ENCODE measurements at places on chromosomes 11 and 22. TPM values are rescaled to one million over a fixed set of nuclear protein-coding genes. Genes with fewer than 3 reads are reported as not detected.

APOL5 gene
- not detected for polyA plus RNA-seq

MUC5AC gene
- not detected for polyA plus RNA-seq

DNA sequence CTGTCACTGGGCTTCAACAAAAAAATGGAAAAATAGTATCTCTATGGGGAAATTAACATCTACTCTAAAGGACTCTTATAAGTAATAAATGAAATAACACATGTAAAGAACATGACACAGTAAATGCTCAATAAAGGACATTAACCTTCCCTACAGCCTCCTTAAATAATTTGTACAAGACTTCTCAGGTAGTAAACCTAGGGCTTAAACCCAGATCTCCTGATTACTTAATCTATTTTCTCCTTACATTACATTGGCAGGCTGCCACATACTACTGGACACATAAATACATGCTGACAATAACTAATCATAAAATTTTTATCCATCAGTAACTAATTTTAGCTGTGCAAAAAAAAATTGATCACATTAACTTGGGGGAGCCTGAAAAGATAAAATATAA, 4.9 kb downstream of the AMBRA1 start:
- no peak for DNase-seq

- no peak for DNase-seq
Measured at GRCh38 chr11:58787903-58788302, 56.2 kb upstream of the GLYAT start.

GRCh38 chr11:17001806-17002205, 12.4 kb downstream of the PLEKHA7 start:
- no peak for DNase-seq

- DNase-seq: no peak
Measured at GRCh38 chr11:37409124-37409523, 811.1 kb upstream of the RAG2 start.

DNA sequence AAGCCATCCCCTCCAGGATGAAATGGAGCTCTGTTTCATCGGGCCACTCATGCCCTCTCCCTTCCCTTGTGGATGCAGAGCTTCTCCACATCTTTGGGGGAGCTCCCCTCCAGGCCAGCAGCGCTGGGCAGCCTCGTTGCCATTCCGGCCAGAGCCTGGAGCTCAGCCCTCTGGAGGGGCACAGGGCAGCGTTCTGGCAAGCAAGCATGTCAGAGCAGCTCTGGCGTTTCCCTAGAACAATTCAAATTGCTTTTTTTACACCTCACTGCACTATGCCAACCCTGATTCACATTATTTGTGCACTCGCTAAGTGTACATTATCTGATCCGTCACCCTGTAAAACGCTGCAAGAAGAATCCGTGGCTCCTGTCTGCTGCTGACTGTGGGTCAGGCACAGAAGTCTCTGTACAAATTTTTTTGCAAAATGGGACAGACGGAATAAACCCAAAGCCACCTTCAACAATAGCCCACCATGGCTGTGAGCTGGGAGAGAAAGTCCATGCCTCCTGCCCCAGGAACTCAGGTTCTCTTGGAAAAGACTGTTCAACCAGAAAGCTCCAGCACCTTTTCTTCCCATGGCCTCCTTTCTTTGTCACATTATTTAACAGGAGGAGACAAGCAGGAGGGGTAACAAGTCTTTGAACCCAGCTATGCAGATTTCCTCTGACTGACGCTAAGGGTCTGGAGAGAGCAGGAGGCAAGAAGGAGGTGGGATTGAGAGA, 139.5 kb upstream of the CADM1 start:
- DNase-seq: no peak

GRCh38 chr11:129973809-129974208, 28.8 kb downstream of the PRDM10 start:
- DNase-seq: no peak

GRCh38 chr11:87254562-87254961, 216.8 kb downstream of the TMEM135 start:
- no peak for DNase-seq

DNA sequence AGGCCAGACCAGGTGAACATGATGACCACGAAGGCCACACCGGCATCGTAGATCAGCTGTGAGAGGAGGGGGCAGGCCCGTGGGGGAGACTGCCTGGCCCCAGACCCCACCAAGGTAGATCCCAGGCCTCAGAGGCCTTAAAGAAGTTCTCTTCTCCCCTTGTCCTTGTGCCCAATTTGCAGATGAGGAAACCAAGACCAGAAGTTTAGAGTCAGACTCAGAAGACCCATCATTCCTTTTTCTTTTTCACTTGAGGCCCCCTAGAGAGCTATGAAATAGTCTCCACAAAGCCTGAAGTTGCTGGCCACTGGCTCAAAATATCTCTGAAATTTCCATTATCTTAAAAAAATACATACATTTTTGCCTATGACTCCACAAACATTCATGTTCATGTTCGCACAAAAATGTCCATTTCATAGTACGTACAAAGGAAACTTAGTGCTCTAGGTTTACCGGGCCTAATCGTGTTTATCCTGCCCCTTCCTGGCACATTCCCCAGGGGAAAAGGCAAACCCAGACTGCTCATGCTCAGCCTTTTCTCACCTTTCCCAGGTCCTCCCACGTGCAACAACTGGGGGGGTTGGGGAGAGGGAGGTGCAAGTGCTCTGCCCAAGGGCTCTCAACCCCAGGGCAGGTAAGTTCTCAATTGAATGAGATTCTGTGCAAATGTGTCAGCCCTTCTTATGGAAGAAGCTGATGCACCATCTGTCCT, 19.2 kb downstream of the SLC43A1 start:
- no peak for DNase-seq

DNA sequence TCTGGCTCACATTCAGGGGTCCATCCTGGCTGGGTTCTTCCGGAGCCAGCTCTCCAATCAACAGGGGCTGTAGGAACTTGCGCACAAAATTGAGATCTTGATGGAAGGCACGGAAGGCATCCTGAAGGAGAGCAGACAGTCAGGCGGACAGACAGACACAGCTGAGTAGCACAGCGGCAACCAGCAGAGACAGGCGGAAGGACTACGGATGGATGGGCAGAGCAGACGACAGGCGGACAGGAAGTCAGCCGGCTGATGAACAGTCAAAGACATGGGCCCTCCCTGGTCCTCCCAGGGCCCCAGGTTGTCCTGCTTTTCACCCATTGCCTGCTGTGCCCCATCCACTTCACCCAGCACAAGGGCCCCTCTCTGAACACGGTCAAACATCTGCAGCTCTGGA, 11.3 kb downstream of the FADS3 start:
- DNase-seq: no peak

DNA sequence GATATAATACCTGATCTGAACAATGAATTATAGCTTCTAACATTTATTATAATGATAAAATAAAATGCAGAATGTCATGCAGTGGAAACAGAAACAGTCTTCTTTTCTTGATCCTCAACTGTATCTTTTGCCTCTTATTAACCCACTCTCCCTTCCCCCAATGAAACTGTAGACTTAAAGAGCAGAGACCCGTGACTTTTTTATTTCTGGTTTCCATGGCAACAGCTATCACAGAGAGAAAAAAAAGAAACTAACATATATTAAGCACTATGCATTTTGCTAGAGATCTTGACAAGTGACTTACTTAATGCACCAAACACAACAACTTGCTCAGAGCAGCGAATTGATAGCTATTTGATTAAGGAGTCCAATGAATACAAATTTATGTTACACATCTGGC, 69.3 kb downstream of the RAB38 start:
- DNase-seq: no peak

Data from naive B cell (primary cell).